Activated T-helper 9 cell treated with anti-CD3 and anti-CD28 coated beads, Interleukin-2, amount 50 U/mL, for 16 hours (primary cell): ENCODE measurements at places on chromosomes 1 and 21.

DNA sequence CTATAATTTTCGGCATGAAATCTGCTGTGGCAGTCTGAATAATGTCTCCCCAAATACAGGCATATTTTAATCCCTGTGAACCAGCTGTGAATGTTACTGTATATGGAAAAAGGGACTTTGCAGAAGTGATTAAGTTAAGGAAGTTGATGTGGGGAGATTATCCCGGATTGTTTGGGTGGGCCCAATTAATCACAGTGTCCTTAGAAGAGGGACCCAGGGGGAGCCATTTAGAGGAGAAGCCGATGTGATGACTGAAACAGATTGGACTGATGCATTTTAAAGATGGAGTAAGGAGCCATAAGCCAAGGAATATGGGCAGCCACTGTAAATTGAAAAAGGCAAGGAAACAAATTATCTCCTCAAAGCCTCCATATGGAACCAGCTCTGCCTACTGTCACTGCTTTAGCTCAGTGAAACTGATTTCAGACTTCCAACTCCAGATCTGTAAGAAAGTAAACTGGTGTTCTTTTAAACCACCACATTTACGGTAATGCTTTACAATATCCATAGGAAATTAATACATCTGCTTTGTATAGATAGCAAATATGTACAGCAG is 61.1 kb upstream of the GPR88 start:
- no peak for DNase-seq

- no peak for DNase-seq
Observed at GRCh38 chr1:19315378-19316198, 3.5 kb downstream of the SLC66A1 start.

GRCh38 chr1:61124696-61125095 is 42.3 kb downstream of the NFIA start:
- no peak for DNase-seq

- DNase-seq = no peak
Observed at GRCh38 chr1:152118915-152119314, 3.7 kb upstream of the TCHH start.

DNA sequence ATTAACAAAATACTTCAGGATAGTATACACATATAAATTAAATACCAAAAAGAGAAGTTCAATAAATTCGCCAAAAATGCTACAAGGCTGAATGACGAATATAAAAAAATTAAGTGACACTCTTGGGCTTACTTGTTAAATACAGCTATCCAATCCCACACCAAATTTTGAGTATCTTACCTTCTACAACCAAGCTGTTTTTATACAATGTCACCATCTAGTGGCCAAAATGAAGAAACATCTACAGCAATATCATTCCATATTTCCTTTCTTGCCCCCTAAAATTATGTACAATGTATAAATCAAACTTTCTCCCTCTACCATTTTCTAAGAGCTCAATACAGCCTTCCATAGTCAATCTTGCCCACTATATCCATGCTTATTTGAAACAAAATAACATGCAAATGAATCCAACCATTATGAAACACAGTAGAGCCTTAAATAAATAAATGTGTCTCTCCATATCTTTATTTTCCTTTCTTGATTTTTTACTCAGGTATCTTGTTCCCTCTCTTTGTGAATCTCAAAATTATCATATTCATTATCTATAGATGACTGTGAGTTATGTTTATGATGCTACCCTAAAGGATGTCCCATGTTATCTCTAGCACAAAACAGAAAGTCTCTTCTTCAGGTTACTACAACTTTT is 86.3 kb downstream of the ACBD6 start:
- no peak for DNase-seq

DNA sequence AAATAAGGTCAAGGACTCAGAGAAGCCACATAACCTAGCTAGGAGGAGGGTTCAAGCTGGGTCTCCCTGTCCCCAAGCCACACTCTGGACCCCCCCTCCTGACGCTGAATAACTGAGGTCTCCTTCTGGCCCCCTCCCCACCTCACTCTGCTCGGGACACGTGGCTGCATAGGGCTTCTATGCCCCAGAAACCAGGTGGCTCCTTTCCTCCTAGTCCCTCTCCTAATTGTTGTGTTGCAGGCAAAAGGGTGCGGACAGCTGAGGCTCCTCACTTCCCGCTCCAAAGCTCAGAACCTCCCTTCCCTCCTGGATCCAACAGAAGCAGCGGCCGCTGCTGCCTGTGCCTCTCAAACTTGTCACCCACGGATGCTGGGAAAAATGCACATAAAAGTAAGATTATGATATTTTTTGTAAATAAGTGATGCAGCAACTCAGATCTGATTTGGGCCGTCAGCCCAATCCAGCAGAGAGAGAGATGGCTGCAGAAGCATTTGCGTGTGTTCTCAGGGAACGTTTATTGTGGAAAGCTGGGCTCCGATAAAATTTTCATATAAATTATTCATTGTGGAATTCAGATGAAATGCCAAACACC is 40.8 kb upstream of the C1orf174 start:
- DNase-seq = no peak

GRCh38 chr1:53370369-53370961 is 42.6 kb upstream of the LRP8 start:
- DNase-seq = no peak

GRCh38 chr21:18499761-18500376 is 96.3 kb upstream of the TMPRSS15 start:
- no peak for DNase-seq

- DNase-seq = peak; percentile 1
Observed at GRCh38 chr1:34597877-34598514, 156.9 kb upstream of the GJB5 start.

GRCh38 chr1:164891615-164892014 is 332.6 kb downstream of the PBX1 start:
- DNase-seq = no peak

DNA sequence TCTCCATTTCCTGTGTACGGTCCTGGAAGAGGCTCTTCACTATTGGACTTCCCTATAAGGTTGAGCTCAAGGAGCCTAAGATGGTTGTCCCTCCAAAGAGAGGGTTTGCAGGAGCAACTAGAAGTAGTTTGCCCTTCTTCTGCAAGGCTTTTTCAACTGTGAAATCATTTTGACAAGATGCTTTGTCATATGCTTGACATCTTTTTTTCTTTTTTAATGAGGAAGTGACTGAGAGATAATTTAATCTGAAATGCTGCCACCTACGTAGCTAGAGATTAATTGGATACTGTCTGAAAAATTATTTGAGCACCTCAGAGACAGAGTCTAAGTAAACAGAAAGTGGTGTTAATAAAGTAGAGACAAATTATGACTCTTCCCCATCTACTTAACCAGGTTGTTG is 97.0 kb downstream of the CHRM3 start:
- no peak for DNase-seq

GRCh38 chr1:167501515-167502191 is 16.7 kb downstream of the CD247 start:
- DNase-seq = no peak

DNA sequence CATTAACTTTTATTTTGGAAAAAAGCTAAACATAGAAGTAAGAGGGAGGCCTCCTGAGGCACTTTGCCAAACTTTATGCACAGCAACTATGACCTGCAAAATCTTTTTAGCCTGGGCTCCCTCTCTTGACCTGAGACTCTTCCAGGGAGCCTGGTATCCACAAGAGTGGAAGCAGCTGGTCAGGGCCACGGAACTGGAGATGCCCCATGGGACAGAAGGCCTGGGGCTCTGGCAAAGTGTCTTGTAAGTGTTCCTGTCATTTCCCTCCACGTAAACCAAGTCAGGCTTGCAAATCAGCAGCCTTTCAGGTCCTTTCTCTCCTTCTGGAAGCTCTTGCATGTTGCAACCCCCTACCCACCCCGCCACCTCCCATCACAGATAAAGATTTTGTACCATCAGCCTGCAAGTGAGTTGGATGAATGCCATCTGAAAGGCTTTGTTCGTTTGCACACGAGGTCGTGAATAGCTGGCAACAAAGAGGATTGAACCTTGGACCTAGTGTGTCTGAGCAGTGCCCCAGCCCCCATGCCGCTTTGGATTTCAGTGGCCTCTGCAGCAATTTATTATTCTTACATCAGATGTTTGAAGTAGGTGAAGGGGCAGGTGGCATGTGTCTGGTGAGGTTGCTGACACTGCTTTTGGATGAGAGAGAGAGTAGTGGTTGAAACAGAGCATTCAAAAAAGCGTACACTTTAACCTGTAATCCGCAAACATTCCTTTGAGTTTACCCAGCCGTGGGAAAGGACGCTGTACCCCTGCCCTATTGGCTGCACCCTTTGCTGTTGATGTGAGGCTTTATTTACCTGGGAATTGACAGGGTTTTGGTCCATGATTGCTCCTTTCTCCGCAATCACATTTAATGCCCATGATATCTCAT is 91.6 kb downstream of the GALNT2 start:
- no peak for DNase-seq

- no peak for DNase-seq
Observed at GRCh38 chr1:206699626-206700025, 14.9 kb downstream of the MAPKAPK2 start.

- no peak for DNase-seq
Observed at GRCh38 chr21:37455504-37455911, 88.9 kb downstream of the DYRK1A start.

DNA sequence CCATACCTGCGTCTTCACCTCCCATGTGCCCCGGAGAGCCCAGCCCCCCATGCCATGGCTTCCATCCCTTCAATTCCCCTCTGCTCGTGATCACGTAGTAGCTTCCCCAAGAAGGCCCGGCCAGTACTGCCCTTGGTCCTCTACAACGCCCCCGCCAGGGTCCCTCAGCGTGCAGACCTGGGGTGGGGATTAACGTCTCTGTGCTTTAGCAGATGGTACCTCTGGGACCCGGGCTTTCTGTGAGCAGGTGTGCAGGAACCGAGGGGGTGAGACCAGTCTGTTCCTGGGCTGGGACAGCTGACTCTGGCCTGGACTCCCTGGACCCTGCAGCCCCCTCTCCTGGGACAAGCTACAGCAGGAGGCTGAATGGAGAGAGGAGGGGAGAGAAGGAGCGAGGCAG is 1.2 kb downstream of the PLCH2 start:
- DNase-seq = no peak

- no peak for DNase-seq
Observed at GRCh38 chr1:28150125-28150780, 26.2 kb downstream of the PTAFR start.

DNA sequence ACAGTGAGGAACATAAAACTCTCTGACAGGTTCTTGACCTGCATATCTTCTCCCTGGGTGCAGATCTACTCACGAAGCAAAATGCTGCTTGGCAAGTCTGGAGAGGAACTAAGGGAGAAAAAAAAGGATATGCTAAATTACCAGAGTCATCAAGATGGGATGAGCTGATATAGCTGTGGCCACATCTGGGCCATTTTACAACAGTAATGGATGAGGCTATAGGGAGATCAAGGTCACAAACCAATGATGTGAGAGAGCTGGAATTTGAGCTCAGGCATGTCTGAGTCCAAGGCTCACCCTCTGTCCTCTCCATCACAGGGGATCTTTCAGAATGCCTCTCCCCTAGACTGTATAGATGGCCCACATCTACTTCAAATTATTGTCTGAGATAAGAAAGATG is 26.2 kb downstream of the ZMYND12 start:
- no peak for DNase-seq

DNA sequence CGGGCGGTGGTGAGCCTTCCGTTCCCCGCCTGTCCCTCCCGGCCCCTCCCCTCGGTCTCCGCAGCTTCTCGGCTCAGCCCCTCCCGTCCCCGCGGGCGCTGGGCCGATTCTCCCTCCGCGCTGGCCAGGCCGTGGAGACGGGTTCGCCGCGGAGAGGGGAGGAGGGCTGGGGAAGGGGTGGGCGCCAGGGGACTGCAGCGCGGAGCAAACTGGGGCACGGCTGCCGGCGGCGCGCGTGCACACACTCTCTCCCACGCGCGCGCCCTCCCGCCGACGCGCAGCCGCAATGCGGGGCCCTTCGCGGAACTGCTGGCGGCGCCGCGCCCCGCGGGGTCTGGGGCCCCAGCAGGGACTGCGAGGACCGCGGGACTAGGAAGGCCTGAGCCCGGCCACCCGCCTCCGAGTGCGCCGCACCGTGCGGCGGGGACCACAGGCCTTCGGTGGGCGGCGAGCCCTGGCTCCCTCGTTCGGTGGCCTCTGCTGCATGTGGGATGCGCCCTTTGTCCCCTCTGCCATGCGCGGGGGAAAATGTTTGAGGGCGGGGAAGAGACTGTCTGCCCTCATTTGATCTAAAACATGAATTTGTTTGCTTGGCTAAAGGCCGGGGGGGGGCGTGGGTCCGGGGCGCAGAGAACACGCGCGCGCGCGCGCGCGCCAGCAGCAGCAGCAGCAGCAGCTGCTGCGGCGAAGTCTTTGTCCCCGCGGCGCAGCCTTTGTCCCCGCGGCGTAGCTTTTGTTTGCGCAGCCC is 90.7 kb upstream of the VAMP3 start:
- DNase-seq = peak; percentile 38

DNA sequence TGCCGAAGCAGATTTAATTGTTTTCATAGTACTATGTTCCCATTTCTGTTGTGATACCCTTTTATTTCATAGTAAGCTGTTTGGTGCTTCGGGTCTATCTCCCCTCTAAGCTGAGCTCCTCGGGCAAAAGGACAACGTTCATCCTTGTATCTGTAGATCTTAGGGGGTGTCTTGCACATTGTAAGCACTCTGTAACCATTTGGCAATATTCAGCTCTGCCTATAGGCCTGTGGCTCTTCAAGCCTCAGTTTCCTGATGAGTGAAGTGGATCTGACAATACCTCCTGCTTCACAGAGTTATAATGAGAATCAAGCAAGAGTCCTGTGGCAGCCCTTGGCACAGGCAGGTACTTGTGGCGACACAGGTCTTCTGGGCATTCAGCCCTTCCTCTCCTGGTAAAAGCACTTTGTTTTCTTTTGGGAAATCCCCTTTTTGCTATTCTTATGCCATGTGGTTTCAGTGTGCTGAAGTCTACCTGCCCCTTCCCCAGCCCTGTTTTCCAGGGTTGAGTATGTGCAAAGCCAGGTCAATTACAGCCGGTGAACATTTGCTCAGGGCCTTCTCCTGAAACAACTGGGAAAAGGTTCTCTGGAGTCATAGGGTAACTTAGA is 8.5 kb upstream of the EXO1 start:
- no peak for DNase-seq

DNA sequence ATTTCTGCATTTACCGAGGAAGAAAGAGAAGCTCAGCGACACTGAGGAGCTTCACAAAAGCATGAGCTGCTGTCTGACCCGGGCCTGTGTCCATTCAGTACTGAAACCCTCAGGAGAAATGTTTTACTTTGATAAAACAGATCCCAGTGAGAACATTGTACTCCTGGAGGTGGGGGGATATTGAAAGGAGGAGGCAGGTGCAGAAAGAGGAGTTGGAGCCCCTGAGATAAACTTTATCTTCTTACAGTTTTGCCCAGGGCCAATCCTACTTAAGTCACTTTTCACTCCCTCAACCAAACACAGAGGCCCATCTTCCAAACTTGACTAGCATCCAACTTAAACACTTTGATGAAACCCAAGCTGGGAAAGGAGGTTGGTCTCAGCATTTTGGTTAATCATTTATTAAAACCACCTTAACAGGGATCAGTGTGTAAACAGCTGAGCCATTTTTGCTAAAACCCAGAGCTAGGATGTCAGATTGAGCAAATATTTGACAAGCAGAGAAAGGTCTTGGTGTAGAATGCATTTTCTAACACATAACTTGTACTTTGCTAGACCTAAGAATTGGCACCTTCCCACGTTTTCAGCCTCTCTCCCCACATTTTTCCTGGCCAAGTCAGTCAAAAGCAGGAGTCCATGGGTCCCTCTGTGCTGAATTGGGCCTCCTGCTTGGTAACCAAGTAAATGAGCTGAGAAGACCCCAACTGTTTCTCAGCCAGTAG is 32.5 kb upstream of the SARS1 start:
- DNase-seq = no peak
